ENCODE measurements at places on chromosomes 5 and 9.

GRCh38 chr9:127863191-127863621 is 8.7 kb upstream of the ENG start:
- no peak for DNase-seq

DNA sequence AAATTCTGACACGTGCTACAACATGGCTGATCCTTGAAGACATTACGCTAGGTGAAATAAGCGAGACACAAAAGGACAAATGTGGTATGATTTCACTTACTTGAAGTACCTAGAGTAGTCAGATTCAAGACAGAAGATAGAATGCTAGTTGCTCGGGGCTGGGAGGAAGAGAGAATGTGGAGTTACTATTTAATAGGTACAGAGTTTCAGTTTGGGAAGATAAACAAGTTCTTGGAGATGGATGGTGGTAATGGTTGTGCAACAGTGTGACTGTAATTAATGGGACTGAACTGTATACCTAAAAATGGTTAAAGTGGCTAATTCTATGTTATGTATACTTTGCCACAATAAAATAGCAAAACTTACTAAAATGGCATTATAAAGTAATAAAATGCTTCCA is 34.4 kb downstream of the PAM start:
- no peak for DNase-seq

- DNase-seq = no peak
Observed at GRCh38 chr9:19677924-19678323, 110.9 kb downstream of the SLC24A2 start.

- no peak for DNase-seq
Observed at GRCh38 chr5:54904425-54904824, 81.0 kb downstream of the ESM1 start.

DNA sequence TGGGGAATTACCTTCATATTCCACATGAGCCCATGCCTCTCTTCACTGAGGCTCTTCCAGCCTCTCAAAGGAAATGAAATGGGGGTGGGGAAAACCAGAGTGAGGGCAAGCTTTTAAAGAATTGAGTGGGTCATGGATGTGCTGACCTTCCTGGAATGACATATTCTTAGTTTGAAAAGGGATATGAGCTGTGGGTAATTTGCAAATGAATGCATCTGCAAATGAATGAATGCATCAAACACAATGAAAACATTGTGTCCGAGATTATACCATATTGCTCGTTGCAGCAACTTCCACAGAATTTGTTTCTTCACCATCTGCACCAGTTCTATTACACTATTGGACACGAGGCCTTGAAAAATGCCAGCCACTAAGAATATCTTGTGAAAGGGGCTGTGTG is 198.6 kb upstream of the CDH6 start:
- no peak for DNase-seq

DNA sequence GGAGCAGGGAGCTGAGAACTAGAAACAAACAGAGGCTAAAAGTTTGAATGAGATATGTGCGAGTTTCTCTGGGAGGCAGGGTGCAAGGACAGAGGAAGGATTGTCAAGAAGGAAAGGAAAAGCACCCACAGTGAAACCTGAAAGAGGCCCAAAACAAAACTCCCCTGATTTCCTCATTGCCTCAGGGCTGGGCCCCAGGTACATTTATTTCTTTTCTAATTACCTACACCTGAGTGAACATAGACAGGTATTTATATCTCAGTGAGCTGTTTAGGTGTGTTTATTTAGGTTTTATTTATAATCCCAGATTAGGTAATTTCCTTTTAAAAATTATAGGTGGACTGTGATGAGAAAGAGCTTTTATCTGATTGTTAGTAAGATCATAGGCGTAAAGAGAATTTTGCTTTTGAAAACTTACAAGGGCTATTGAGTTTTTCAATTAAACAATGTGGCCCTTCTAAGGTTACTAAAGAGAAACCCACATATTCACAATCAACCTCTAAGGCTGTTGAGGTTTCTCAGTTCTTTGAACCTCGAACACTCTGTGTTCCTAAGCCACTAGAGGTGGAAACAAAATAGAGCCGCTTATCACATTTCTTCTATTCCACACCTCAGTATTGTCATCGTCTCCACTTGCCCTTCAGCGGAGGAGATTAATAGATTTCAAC is 344.8 kb downstream of the ZNF608 start:
- no peak for DNase-seq

- DNase-seq = no peak
Observed at GRCh38 chr9:128389395-128390149, 18.4 kb downstream of the URM1 start.

- DNase-seq = no peak
Observed at GRCh38 chr5:167361795-167362194, 929.6 kb upstream of the WWC1 start.

DNA sequence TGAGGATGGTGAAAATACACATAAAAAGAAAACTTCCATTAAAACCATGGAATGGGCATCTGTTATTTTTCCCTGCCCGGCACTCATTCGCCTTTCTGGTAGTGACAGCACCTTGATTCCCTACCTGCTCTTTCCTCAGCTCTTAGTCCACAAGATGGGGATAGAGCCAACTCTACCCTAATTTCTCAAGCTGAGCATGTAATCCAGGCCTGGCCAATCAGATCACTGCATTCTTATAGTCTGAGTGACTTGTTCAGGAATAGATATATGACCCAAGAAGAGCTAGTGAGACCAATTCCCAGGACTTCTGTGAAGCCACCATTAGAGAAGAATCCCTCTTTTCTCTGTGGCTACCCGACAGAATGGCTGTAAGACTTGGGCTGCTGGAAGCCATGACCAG is 58.1 kb downstream of the TSSK1B start:
- no peak for DNase-seq

GRCh38 chr5:1324719-1325190 is 20.1 kb downstream of the CLPTM1L start:
- no peak for DNase-seq

- DNase-seq = no peak
Observed at GRCh38 chr5:7214906-7215416, 181.0 kb upstream of the ADCY2 start.

DNA sequence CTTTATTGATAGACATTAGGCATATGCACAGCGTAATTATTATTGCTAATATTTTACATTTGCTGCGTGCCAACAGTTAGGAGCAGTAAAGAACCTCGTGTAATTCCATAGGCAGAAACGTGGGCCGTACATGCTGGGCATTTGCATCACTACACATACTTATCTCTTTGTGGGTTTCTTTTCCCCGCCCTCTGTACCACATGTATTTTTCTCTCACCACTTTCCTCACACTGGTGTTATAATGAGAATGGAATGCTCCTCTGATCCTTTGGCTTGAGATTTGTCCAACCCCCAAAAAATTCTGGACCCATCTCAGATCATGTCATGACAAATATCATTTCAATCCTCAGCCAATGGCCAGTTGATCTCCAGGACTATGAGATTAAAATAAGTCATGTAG is 1952.6 kb upstream of the WWC1 start:
- no peak for DNase-seq

Data from hindlimb muscle (tissue), 1 donor.